ENCODE measurements at places on chromosomes 1 and 21. TPM values are rescaled to one million over a fixed set of nuclear protein-coding genes. Genes with fewer than 3 reads are reported as not detected.
A peak's percentile ranks its signal among the peaks of the same experiment; 100 is the strongest.

- peaks cover 6% of the 10 kb centered on the region for H3K4me1 ChIP-seq
- H3K36me3 ChIP-seq, result no peaks in the 10 kb centered on the region
- no peak overlapping the region for H3K4me3 ChIP-seq
These were observed 51.0 kb downstream of the LPAR3 start for GRCh38 chr1:84841971-84842370.

GRCh38 chr1:9198538-9199361 is 35.8 kb upstream of the H6PD start:
- H3K4me3 ChIP-seq, result no peak overlapping the region
- H3K27ac ChIP-seq, result no peak overlapping the region
- no peak for DNase-seq
- H3K4me1 ChIP-seq, result peaks cover 47% of the 10 kb centered on the region
- H3K36me3 ChIP-seq, result no peaks in the 10 kb centered on the region
- H3K27me3 ChIP-seq, result peaks cover 71% of the 10 kb centered on the region

GRCh38 chr1:3599816-3600215 is 11.5 kb downstream of the MEGF6 start:
- no peaks in the 10 kb centered on the region for H3K27me3 ChIP-seq
- peaks cover 11% of the 10 kb centered on the region for H3K4me1 ChIP-seq
- H3K27ac ChIP-seq, result no peak overlapping the region
- no peaks in the 10 kb centered on the region for H3K36me3 ChIP-seq

- DNase-seq, result peak; percentile 42
- H3K27me3 ChIP-seq, result peaks cover 3% of the 10 kb centered on the region
- H3K36me3 ChIP-seq, result no peaks in the 10 kb centered on the region
- H3K4me1 ChIP-seq, result no peaks in the 10 kb centered on the region
- no peak overlapping the region for H3K4me3 ChIP-seq
- H3K27ac ChIP-seq, result no peak overlapping the region
These were observed 211.6 kb downstream of the LMX1A start for GRCh38 chr1:165144757-165145397.

GRCh38 chr21:15309022-15309590 is 244.3 kb upstream of the NRIP1 start:
- H3K4me3 ChIP-seq, result no peak overlapping the region
- H3K27me3 ChIP-seq, result no peaks in the 10 kb centered on the region
- no peaks in the 10 kb centered on the region for H3K4me1 ChIP-seq
- no peaks in the 10 kb centered on the region for H3K36me3 ChIP-seq
- H3K27ac ChIP-seq, result no peak overlapping the region

- H3K27me3 ChIP-seq, result peaks cover 3% of the 10 kb centered on the region
- H3K36me3 ChIP-seq, result no peaks in the 10 kb centered on the region
- no peaks in the 10 kb centered on the region for H3K4me1 ChIP-seq
- no peak overlapping the region for H3K4me3 ChIP-seq
These were observed 6.6 kb upstream of the PLPP3 start for GRCh38 chr1:56585985-56586384.

GRCh38 chr1:47592296-47593012 is 154.6 kb downstream of the FOXD2 start:
- H3K27me3 ChIP-seq, result peaks cover 18% of the 10 kb centered on the region
- no peak for DNase-seq
- no peaks in the 10 kb centered on the region for H3K4me1 ChIP-seq
- no peak overlapping the region for H3K4me3 ChIP-seq

- H3K4me1 ChIP-seq, result peaks cover 21% of the 10 kb centered on the region
- no peak within 1 kb of the TSS for H3K27ac ChIP-seq
- peak within 1 kb of the TSS; percentile 70 for H3K4me3 ChIP-seq
These were observed at the start of gene CRABP2 for GRCh38 chr1:156705321-156705917. Gene CRABP2 (minus strand): TSS chr1:156705583. CDS start chr1:156705446, 137 bp downstream.

DNA sequence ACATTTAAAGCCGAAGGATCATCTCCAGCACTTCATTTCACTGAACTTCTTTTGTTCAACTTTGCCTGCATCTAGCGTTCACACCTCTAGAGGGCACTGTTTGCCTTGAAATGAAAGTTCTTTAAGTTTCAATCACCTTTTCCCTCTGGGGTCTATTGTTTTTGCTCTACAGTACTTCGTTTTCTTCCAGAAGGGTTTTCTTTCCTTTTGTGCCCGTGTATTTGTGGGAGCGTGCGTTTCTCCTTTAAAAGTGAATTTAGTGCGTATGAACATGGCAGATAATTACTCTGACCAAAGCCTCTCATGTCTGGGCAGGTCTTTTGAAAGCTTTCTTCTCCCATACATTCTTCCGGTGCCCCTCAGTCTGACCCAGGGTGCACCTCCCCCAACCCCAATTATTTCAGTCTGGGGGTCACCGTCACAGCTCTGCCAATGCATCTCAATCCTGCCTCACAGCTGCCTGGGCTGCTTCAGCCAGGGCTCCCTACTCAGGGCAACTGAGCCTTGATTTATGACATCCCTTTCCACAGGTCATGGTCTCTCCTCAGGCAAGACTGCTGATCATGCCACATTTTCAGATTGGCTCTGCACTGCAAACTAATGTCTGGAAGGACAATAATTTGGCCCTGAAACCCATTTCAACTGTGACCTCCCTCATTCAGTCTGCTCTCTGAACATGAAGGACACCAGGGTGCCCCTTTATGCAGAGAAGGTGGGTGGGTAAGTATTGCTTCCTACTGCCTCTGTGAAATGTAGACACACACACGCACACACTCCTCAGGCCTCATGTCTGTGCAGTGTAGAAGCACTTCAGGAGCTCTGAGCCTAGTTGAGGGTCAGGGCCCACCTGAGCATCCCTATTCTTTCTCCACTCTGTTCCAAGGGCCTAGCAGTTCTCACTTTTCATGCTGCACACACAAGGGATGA is 88.6 kb downstream of the NUF2 start:
- no peak overlapping the region for H3K27ac ChIP-seq
- peaks cover 2% of the 10 kb centered on the region for H3K27me3 ChIP-seq
- H3K4me1 ChIP-seq, result no peaks in the 10 kb centered on the region
- no peak overlapping the region for H3K4me3 ChIP-seq

DNA sequence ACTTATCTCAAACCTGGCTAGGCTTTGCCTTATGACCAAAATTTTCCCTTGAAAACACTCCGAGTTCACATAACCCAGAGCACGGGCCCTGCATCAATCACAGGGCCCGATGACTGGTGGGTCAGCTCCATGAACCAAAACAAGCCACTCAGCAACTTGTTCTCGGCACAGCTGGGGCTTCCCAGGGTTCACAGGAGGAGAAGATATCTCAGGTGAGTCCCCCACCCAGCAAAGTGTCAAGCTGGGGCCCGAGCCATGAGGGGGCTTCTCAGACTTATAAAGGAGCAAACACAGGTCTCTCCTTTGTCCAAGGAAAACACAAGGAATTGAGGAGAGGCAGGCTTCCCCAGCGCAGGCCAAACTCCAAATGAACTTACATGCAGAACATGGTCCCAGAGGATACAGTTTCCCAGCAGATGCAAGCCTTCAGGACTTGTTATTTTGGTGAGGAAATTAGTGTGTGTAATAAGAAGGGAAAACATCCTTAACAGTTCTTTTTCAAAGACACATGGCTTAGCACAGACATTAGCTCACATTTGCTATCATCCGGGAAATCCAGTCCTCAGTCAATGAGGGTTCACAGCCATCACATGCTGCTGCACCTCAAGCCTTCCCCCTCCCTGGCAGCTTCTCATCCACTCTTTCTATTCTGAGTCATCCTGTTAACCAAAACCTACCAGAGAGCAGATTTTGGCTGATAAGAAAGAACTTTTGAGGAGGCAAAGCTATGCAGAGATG is 98.1 kb upstream of the NFIA start:
- no peak for DNase-seq
- H3K4me3 ChIP-seq, result no peak overlapping the region
- no peaks in the 10 kb centered on the region for H3K27me3 ChIP-seq
- no peaks in the 10 kb centered on the region for H3K36me3 ChIP-seq
- H3K27ac ChIP-seq, result no peak overlapping the region

- no peaks in the 10 kb centered on the region for H3K36me3 ChIP-seq
- no peak overlapping the region for H3K27ac ChIP-seq
- no peak for DNase-seq
- H3K27me3 ChIP-seq, result no peaks in the 10 kb centered on the region
- no peak overlapping the region for H3K4me3 ChIP-seq
- H3K4me1 ChIP-seq, result no peaks in the 10 kb centered on the region
These were observed 45.7 kb downstream of the ABCD3 start for GRCh38 chr1:94463765-94464330.

GRCh38 chr1:172442404-172442803 is 1.5 kb downstream of the PIGC start:
- no peaks in the 10 kb centered on the region for H3K27me3 ChIP-seq
- no peak for DNase-seq
- H3K36me3 ChIP-seq, result peaks cover 29% of the 10 kb centered on the region
- no peak overlapping the region for H3K4me3 ChIP-seq
- peaks cover 28% of the 10 kb centered on the region for H3K4me1 ChIP-seq
- H3K27ac ChIP-seq, result no peak overlapping the region

GRCh38 chr1:230270559-230271281 is 155.4 kb downstream of the PGBD5 start:
- peak overlapping the region; percentile 61 for H3K27ac ChIP-seq
- no peak for DNase-seq
- H3K27me3 ChIP-seq, result no peaks in the 10 kb centered on the region
- peak overlapping the region; percentile 22 for H3K4me3 ChIP-seq

- no peaks in the 10 kb centered on the region for H3K4me1 ChIP-seq
- H3K4me3 ChIP-seq, result no peak overlapping the region
- no peak overlapping the region for H3K27ac ChIP-seq
- no peaks in the 10 kb centered on the region for H3K36me3 ChIP-seq
- no peaks in the 10 kb centered on the region for H3K27me3 ChIP-seq
These were observed 417.2 kb downstream of the PCP4 start for GRCh38 chr21:40284409-40284808.

- H3K4me1 ChIP-seq, result no peaks in the 10 kb centered on the region
- no peak overlapping the region for H3K4me3 ChIP-seq
- H3K27ac ChIP-seq, result no peak overlapping the region
- no peaks in the 10 kb centered on the region for H3K36me3 ChIP-seq
- no peak for DNase-seq
- no peaks in the 10 kb centered on the region for H3K27me3 ChIP-seq
These were observed 114.5 kb downstream of the GRIK1 start for GRCh38 chr21:29825345-29825744.

DNA sequence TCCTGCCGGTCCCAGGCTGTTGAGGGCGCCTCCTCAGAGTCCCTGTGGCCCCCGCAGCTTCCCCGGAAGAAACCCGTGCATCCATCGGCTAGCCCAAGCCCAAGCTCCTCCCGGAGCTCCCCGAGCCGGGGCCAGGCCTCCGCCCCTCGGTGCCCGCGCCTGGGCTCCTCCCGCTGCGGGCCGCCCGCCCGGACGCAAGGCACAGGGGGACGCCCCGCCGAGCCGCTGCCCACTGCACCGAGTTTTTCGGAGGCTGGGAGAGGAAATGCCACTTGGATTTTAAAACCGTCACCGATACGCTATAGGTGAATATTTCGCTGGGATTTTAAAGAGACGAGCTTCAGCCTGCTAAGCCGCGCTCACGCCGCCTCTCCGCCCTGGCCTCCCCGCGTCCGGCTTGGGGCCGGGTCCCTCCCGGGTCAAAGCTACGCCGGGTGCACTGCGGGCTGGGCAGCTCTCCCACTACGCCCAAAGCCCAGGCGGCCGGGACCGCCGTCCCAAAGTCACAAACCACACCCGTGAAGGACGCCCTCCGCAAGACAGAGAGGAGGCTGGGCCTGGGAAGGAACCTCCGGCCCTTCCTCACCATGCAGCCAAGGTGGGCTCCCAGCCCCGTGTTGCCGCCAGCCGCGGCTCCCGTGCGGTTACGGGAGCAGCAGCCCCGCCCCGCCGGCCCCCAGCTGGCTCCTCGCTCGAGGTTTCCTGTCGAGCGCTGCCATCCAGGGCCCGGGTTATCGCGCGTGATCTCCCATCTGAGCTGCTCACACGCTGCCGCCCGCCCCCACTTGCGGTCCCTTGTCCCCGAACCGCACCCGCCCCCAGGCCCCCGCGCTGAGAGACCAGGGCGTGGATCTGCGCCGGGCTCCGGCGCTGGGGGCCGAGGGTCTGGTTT is 63.2 kb downstream of the CD247 start:
- H3K4me3 ChIP-seq, result peak overlapping the region; percentile 75
- H3K36me3 ChIP-seq, result peaks cover 43% of the 10 kb centered on the region
- DNase-seq, result peak; percentile 85
- peak overlapping the region; percentile 75 for H3K27ac ChIP-seq
- H3K4me1 ChIP-seq, result peaks cover 66% of the 10 kb centered on the region
- no peaks in the 10 kb centered on the region for H3K27me3 ChIP-seq

Gene CCDC17
- total RNA-seq, result 2.6 TPM

Gene CDC7
- 26.7 TPM for total RNA-seq

Gene TSPEAR
- not detected for total RNA-seq

Gene NHLH1
- 0.40 TPM for total RNA-seq

All from activated CD4-positive, alpha-beta memory T cell treated with anti-CD3 and anti-CD28 coated beads, Interleukin-2, amount 10 ng/mL, durations not matched to agents 7 days and 5 days (primary cell).